Dermis microvascular lymphatic vessel endothelial cell (primary cell): ENCODE measurements at places on chromosomes 3 and 15. TPM values are rescaled to one million over a fixed set of nuclear protein-coding genes. Genes with fewer than 3 reads are reported as not detected.

DNA sequence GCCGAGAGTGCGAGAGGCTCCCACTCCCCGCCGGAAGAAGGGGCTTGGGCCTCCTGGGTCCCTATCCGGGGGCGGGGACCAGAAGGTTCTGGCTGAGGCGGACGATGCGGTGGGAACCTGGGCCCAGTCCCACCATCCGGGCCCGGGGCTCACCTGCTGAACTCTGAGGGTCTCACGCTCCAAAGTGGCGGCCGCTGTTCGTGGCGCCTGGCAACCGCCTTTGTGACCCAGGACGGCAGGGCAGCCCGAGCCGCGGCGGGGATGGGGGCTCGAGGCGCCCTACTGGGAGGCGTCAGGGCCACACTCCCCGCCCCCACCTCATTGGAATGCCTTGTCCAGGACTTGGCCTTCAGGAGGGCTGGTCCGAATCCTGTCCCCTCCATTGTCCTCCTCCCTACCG lies at the start of gene FANCD2OS:
Gene FANCD2OS, minus strand, starts transcription at position 165 of the 400 bp plus-strand sequence. CDS start 3,481 bp downstream, outside the sequence.
- DNase-seq: no peak

GRCh38 chr15:31338879-31339557 lies 12.4 kb downstream of the KLF13 start:
- DNase-seq: peak; percentile 64

- DNase-seq: no peak
These were observed 55.8 kb upstream of the SLC6A6 start for GRCh38 chr3:14346642-14347041.

- no peak for DNase-seq
These were observed 76.7 kb downstream of the CBLB start for GRCh38 chr3:105791919-105792786.

Gene SRPRB
- total RNA-seq: 49.8 and 60.3 TPM in 2 replicates

DNA sequence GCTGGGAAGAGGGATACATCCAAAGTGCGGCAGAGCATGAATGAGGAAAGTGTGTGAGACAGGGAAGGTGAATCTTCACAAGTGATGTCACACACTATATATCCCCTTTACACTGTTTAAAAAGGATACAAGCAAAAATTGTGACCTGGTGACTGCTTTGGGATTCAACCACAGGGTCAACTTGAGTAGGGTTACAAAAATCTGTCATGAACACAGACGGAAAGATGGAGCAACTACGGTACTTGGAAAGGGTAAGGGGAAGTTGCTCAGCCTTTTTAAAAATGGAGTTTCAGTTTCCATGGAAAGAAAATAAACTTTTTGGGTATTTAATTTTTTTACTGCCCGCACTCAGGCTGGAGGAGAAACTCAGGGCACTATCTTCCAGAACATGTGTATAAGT lies 60.3 kb downstream of the B3GNT5 start:
- no peak for DNase-seq

DNA sequence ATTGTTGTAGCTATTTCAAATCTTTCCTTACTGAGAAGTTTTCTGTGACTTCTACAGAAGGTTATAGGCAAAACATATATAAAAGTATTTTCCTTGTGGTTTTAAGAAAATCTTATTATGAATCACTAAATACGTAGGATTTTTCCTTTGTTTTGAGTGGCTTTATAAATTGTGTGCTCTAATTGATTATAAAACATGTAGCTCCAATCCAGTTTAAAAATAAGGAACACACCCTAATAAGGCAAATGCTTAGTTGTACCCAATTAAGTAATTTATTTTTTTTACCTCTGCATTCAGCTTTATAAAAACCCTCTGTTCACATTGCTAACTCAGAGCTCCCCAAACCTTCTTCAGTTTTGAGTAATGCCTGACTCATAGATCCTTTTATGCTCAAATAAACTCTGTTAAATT lies 408.0 kb downstream of the NAALADL2 start:
- no peak for DNase-seq

DNA sequence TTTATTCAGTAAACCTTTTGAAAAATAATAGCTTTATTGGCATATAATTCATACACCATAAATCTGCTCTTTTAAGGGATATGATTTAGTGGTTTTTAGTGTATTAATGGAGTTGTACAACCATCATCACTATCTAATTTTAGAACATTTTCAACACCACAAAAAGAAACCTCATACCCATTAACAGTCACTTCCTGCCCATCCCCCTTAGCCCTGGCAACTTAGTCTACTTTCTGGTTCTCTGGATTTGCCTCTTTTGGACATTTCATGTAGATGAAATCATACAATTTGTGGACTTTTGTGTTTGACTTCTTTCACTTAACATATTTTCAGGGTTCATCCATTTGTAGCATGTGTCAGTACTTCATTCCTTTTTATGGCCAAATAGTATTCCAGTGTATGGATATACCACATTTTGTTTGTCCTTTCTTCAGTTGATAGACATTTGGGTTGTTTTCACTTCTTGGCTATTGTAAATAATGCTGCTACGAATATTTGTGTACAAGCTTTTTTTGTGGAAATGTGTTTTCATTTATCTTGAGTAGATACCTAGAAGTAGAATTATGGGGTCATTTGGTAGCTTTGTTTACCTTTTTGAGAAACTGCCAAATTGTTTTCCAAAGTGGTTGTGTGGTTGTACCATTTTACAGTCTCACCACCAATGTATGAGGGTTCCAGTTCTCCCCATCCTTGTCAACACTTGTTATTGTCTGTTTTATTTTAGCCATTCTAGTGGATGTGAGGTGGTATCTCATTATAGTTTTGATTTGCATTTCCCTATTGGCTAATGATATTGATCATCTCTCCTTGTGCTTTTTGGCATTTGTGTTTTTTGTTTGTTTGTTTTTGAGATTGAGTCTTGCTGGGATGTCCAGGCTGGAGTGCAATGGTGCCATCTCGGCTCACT lies 45.8 kb downstream of the SMAD3 start:
- DNase-seq: no peak

DNA sequence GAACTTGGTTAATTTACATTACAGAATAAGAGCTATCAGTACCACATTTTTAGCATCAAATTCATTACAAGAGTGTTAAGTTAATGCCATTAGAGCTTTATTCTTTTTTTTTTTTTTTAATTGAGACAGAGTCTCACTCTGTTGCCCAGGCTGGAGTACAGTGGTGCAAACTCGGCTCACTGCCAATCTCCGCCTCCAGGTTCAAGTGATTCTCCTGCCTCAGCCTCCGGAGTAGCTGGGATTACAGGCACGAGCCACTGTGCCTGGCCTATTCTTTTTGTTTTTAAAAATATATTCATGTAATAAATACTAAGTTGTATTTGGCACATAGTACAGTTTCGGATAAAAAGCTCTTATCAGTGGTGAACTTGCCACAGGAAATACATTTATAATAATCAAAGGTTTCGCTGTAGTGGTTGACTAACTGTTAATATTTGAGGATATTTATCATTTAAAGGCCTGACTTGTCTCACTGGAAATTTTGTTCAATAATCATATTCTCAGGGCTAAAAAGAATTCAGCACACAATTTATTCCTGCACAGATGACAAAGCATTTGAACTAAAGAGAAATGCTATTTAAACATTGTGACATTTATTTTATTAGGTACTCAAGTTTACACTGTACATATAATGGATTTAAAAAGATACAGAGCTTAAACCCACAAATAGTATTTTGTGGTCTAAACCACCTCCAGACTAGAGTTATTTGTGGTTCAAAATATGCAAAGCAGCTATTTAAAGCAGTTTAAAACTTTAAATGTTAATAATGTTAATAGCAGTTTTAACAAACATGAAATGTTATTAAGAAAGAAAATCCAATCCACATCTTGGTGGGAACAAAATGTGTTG lies 6.1 kb upstream of the LEKR1 start:
- DNase-seq: peak; percentile 56

GRCh38 chr3:19994796-19995195 lies 17.3 kb downstream of the PP2D1 start:
- no peak for DNase-seq

Gene HYKK
- total RNA-seq: 0.90 and 1.6 TPM in 2 replicates

GRCh38 chr3:58569287-58570001 lies 7.7 kb downstream of the FAM107A start:
- DNase-seq: no peak

DNA sequence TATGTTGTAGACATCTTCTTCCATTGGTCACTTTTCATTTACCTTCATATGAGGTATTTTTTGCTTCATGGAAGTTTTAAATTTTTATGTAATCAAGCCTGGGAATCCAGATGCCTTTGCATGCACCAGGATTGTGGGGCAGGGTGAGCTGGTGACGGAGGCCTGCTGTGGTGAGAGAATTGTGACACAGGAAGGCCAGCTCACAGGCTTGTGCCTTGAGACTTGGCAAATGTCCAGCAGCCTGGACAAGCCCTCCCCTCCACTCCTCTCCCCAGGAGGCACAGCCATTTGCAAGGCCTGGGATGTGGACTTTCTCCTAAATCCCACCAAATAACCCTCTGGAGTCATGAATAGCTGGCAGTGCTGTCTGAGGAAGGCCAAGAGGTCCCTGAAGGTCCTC lies 67.4 kb downstream of the RHCG start:
- DNase-seq: peak; percentile 12

Gene COL6A5
- total RNA-seq: not detected in 2 replicates

GRCh38 chr15:53046153-53046790 lies 256.1 kb upstream of the ONECUT1 start:
- no peak for DNase-seq

Gene ABHD6
- 15.0 and 28.7 TPM in 2 replicates for total RNA-seq

- DNase-seq: peak; percentile 96
These were observed 27.3 kb downstream of the ATOSA start for GRCh38 chr15:52651868-52652267.

GRCh38 chr15:74415966-74416916 lies 17.5 kb downstream of the SEMA7A start:
- no peak for DNase-seq

Gene FBXW12
- not detected in 2 replicates for total RNA-seq

Gene AMOTL2
- 41.6 and 62.2 TPM in 2 replicates for total RNA-seq

DNA sequence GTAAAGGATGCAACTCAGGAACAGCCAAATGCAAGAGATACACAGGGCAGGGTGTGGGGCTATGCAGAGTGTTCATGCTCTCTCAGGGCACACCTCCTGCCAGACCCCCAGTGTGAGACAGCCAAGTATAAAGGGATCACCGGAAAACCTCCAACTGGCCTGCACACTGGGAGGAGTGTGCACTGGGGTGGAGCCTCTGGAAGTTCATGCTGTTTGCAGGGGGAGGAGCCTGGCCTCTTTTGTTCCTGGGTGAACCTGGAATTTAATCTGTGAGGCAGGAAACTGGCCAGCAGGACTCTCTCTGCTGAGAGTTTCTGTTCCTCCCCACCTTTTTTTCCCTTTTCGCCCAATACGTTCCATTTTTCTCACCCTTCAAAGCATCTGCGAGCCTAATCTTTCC lies 204.1 kb downstream of the WNT5A start:
- no peak for DNase-seq

DNA sequence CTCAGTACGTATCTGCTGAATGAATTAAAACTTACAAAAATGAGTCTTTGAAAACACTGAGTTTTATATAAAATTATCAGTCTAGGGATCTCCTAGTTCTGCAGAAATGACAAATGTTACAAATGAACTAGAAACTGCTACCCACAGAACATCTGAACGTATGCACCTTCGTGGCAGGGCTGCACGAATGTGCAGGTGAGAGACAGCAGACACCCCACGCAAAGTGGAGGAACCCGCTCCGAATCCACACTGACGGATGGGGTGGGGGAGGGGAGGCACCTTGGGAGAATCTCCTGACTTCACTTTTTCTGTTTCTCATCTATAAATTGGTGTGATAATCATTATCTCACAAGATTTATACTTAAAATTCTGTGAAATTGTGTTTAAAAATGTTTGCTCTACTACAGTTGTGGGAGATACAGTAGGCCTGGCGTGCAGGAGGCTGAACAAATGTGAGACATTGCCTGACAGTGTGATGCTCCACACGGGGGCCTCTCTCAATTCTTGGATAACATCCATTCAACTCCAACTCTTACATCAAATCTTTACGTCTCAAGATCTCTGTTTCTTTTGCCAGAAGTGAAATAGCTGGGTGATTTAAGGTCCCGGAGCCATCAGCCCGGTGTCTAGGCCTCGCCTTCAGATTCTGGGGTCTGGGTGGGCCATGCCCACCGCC lies 86.9 kb downstream of the ATP10A start:
- DNase-seq: no peak

- DNase-seq: no peak
These were observed 29.5 kb upstream of the ULK4 start for GRCh38 chr3:41991437-41991836.

Gene RYR3
- total RNA-seq: not detected in 2 replicates

Gene CNTN6
- total RNA-seq: not detected in 2 replicates

DNA sequence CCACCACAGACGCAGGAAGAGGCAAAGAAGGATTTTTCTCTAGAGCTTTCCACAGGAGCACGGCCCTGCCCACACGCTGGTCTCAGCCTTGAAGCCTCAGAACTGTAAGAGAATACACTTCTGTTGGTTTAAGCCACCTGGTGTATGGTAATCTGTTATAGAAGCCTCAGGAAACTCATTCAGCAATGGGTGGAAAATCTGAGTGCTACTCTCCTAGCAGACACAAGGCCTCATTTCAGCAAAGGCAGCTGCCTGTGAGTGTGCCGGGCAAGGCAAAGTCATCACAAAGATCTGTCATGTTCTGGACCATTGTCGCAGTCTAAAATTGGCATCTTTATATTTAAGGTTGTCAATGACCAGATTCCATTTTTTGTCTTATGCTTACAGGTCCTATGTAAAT lies 31.0 kb downstream of the ATP10A start:
- no peak for DNase-seq

GRCh38 chr3:128693696-128694095 lies 32.3 kb upstream of the RAB7A start:
- DNase-seq: no peak

- no peak for DNase-seq
These were observed 43.5 kb downstream of the ACAD9 start for GRCh38 chr3:128922804-128923459.

GRCh38 chr3:79418855-79419621 lies 348.8 kb downstream of the ROBO1 start:
- no peak for DNase-seq

DNA sequence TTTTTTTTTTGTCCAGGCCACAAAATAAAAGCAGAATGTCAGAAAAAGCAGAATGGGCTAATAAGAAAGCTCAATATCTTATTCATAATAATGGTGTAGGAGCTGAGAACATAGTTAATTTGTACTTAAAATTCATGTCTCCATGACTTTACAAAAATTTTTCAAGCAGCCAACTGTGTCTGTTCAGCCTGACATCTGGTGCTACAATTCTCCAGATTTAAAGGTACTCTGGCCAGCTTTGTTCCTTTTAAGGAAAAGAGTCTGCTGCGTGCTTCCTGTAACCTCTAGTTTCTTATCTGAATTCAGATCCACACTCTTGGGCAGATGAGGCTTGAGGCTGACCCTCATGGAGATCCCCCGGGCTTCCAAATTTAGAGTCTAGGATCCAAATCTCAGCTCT lies 8.7 kb upstream of the RFX7 start:
- DNase-seq: no peak

Gene NUP210
- 1.5 and 2.3 TPM in 2 replicates for total RNA-seq

GRCh38 chr15:25169318-25169717 lies 214.5 kb downstream of the SNRPN start:
- no peak for DNase-seq

- no peak for DNase-seq
These were observed 63.6 kb downstream of the AAGAB start for GRCh38 chr15:67190813-67191212.
